ENCODE measurements at places on chromosomes 6 and 20. TPM values are rescaled to one million over a fixed set of nuclear protein-coding genes. Genes with fewer than 3 reads are reported as not detected.

SLC22A16 gene
- 0.40 TPM for polyA plus RNA-seq

GRCh38 chr20:36975099-36975818, 23.8 kb upstream of the SAMHD1 start:
- DNase-seq: no peak

GRCh38 chr6:9403736-9404135, 968.4 kb upstream of the SLC35B3 start:
- no peak for DNase-seq

ID4 gene
- polyA plus RNA-seq: 136 TPM

ESR1 gene
- polyA plus RNA-seq: 2.1 TPM

DNA sequence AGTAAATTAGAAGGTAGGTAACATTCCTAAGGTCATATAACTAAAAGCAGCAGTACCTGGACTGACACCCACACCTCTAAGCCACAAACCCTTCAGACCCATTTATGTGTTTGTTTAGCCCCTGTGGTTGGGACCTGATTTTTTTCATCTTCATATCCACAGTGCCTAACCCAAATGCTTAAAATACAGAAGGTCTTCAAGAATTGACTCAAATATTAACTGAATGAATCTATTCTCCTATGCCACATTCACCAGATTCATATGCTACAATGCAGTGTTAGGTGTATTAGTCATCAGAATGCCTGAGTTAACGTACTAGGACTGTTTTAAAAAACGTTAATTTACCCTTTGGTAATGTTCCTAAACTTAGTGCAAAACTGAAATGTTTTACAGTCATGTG, 124.8 kb downstream of the AHI1 start:
- DNase-seq: no peak

DNA sequence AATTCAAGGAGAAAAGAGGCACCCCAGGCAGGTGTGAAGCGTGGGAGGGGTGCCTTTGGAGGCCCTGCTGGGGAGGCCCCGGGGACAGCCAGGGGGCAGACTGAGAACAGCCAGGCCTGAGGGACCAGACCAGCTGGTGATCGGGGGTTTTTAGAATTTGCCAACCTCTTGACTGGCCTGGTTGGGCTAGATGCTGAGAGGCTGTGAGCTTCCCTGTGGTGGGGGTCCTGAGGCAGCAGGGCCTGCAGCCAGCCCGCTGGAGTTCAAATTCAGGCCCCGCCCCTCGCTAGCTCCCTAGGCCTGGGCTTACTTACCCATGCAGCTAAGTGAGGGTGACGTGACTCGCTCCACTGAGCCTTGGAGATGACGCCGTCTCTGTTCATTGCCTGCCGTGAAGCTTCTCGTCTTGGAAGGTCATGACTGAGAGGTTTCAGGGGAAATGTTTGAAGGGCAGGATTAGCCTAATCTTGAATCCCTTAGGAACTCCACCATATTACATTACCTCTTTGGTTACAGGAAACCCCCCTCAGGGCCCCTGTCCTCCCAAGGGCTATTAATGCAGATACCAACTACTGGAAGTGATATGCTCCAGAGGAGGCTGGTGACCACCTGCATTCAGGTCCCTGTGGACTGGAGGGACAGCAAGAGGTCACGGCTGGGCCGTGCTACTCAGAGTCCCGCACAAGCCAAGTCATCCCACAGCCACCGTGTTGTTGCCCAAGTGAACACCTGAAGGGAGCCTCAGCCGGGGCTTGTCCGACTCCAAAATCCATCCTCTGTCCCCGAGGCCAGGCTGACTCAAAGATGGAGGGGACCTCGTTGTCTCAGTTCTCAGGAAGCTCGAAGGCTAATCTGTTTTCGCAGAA, 73.9 kb upstream of the DUSP22 start:
- no peak for DNase-seq

GRCh38 chr6:6724539-6725467, 136.3 kb downstream of the LY86 start:
- peak; percentile 88 for DNase-seq

DNA sequence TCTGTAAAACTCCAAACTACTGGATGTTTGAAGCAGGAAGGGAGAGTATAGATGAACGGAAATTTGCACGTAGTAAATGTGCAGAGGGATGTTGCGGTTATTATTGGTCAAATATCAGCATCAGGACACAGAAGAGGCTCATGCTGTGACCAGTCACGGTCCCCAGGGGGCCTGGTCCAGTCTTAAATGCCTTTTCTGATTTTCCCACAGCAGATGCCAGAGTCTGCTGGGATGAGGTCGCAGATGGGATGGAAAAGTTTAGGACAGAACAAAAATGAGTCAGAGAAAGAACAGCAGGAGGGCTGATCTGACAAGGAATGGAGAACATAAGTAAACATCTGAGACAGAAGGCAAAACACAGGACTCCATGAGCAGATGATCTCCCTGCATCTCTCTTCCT, 11.7 kb upstream of the SIRPG start:
- no peak for DNase-seq

DNA sequence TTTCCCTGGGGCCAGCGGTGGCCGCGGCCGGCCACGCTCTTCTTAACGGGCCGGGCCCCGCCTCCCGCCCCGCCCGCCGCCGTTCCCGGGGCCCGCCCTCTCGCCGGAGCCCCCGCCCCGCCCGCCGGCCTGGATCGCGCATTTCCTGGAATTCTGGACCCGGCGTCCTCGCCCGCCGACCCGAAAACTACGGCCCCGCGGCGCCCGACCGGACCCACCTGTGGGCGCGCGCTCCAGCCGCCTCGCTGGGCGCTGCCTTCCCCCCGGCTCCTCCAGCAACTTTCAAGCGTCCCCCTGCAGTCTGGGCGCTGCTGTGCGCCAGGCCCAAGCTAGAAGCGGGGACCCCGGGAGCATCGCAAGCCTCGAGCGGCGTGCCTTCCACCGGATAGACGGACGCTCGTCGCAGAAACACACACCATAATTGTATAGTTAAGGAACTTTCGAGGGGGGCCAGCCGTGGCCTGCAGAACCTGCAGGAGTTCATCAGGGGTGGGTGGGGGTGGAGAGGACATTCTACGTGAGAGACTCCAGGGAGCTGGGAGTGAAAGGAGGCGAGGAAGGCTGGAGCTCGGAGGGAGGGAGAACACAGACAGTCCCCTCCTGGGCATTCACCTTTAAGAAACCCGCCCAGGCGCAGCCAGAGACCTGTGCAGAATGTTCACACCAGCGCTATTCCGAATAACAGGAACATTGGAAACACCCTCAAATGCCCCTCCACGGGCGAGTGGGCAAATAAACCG, at the start of gene ADA:
TSS of gene ADA (minus strand) at position 16 of the 740 bp plus-strand sequence. CDS start 92 bp downstream, outside the sequence.
- DNase-seq: peak; percentile 63

NDUFAF4 gene
- polyA plus RNA-seq: 36.6 TPM

All from left kidney (tissue), 8 donors.